ENCODE measurements at places on chromosomes 3 and 15.

DNA sequence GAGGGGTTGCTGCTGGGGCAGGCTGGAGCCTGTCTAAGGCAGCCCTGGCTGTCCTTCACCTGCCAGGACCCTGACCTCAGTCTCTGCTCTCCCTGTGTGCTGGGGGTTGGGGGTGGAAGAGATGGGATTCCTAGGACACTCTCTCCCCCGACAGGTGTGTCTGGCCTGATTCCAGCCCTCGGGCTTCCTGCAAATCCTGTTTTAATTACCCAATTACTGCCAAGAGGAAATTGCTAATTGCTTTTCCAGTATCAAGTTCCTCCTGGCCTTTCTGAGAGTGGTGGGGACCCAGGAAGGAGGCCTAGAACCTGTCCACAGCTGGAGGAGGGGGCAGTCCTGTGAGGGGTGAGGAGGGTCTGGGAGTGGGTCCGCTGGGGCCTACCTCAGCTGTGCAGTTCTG lies 15.8 kb downstream of the PLXNA1 start:
- DNase-seq = no peak

GRCh38 chr3:47014036-47014435 lies 34.6 kb downstream of the NBEAL2 start:
- no peak for DNase-seq

DNA sequence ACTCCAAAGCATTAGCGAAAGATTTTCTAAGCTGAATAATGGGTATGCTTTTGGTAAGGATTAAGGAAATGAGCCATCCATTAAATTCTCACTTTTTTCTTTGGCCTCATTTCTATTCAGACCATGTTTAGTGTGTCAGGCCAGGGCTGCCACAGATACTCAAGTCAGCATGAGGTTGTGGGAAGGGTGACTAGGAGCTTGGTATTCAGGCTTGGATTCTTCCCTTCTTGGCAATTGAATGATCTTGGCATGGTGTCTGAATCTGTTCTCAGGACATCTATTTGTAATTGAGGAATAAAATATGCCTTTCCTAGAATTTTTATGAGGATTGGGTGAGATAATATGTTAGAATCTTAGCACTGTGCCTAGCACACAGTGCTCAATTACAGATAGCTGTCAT lies 11.2 kb downstream of the CCNB2 start:
- DNase-seq = no peak

- no peak for DNase-seq
Observed at GRCh38 chr15:67843092-67843501, 3.3 kb upstream of the RNU6-1 start.

Measured in aorta (tissue), 5 donors.